ENCODE measurements at places on chromosomes 3 and 15. TPM values are rescaled to one million over a fixed set of nuclear protein-coding genes. Genes with fewer than 3 reads are reported as not detected.

Gene ITIH1
- not detected for total RNA-seq

Gene PATL2
- total RNA-seq, result 0.85 TPM

Gene CLDN11
- 7.5 TPM for total RNA-seq

Gene SLC9C1
- 0.43 TPM for total RNA-seq

Gene IL12A
- 0.72 TPM for total RNA-seq

Gene COMMD4
- 45.5 TPM for total RNA-seq

Gene GPR27
- total RNA-seq, result 1.9 TPM

Gene ZDHHC23
- 0.85 TPM for total RNA-seq

Measured in tracheal epithelial cell (primary cell).